ENCODE measurements at places on chromosomes 4 and X.
A peak's percentile ranks its signal among the peaks of the same experiment; 100 is the strongest.

DNA sequence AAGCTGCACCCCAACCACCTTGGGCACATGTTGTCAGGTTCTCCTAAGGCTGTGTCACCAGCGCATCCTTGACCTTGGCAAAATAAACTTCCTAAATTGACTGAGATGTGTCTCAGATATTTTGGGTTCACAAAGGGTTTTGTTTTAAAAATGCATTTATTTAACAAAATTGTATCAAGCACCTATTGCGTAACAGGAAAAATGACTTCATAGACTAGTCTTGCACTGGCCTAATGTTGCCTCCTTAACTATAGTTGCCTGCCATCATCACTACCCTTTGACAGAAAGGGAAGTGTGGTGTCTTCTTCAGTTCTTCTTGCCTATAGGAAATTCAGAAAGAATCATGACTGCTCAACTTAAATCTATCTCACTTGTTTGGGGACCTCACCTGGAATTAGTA lies 374.2 kb downstream of the SH2D1A start:
- DNase-seq = no peak

DNA sequence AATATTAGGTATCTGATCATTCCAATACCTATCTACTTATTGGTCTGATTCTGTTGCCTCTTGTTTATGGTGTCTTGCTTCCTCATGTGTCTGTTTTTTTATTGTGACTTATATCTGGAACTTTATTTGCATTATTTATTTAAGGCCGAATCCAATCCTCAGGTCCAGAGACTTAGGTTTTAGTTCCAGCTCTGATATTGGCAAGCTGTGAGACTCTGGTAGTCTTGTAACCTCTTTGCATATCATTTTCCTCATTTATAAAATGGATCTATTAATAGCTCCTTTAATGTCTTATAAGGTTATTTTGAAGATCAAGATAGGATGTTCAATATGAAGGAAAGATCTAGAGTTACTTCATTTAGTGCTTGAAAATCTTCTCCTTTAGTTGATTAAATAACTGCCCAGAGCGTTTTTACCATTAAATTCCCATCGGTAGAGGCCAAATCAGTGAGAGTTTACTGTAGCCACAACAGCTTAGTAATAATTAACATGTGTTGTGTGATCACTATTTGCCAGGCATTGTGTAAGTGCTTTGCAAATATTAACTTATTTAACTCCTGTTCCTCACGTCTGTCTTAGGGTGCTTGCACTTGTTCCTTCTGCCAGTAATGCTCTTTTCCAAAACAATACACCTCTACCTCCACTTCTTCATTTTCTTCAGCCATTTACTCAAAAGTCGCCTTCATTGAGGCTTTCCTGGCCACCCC lies 82.2 kb downstream of the CC2D2A start:
- no peak for DNase-seq

GRCh38 chr4:23476515-23477090 lies 413.2 kb downstream of the PPARGC1A start:
- DNase-seq = peak; percentile 9

DNA sequence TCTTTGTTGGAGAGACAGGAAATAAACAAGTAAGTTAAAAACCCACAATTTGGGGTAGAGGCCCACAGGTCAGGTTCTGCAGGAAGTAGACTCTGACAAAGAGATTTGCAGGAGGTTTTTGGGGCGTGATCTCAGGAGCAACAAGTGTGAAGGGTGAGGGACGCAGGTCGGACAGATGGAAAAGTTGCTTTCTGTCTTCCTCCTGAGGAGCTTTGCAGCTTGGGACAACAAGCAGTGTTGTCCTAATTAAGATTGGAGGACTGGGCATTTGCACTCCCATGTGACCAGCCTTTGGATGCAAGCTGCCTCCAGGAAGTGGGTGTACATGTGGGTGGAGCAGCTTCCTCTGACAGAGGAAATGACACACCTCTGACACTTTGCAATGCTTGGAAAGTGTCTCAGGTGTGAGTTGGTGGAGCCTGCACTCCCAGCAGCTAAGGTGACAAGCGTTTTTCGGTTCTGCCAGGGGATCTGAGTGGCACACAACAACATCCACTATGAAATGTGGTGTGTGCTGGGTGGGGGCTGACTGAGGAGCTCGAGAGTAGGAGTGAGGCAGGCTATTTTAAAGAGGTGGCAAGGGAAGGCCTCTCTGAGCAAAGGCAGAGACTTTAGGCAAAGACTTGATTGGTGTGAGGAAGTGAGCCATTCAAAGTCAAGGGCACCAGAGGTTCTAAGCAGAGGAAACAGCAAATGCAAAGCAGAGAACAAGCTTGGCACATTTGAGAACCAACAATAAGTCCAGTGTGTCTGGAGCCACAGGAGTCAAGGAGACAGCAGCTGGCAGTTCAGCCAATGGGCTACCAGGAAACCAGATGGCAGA lies 339.8 kb upstream of the GATB start:
- DNase-seq = no peak

DNA sequence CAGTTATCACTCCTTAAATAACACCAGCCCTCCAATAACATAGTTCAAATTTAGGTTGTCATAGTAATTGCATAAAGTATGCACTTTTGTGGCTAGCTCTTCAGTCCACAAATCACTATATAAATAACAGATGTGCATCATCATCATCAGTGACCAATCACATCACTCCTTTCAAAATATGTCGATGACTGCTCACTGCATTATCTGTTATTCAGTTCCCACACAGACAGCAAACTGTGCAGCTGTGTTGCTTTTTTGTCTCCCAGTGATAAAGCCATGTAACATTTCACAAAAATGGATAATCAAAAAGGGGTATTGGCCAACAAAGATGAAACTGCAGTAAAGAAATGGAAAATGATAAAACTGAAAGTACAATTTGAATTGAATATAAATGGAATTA lies 205.4 kb downstream of the DCLK2 start:
- no peak for DNase-seq

GRCh38 chrX:39262641-39263040 lies 461.4 kb downstream of the MID1IP1 start:
- DNase-seq = no peak
